ENCODE measurements at places on chromosomes 6 and 20.

DNA sequence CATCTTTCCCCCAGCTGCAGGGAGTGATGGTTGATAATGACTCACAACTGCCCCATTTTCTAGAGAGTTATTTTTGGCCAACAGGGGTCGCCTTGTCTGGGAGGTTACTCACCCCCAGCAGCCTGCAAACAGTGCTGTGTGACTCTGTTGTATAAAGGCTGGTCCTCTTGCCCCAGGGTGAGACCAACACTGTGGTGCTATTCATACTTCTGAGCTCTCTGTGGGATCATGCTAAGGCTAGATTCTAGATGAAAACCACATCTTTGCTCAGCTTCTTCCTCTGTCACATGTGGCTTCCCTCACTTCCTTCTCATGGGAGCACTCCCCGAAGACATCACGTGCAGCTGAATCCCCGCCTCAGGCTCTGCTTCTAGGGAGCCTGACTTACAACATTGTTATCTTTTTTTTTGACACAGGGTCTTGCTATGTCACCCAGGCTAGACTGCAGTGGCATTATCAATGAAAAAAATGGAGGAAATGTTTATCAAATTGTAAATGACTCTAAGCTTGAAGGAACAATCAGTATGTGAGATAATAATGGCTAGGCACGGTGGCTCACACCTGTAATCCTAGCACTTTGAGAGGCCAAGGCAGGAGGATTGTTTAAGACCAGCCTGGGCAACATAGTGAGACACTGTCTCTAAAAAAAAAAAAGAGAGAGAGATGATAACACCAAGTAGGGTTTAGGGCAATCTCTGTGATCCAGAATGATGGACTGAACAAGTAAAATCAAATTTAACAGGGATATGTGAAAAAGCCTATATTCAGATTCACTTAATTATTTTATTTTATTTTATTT, 55.7 kb upstream of the SLC23A2 start:
- DNase-seq = no peak

DNA sequence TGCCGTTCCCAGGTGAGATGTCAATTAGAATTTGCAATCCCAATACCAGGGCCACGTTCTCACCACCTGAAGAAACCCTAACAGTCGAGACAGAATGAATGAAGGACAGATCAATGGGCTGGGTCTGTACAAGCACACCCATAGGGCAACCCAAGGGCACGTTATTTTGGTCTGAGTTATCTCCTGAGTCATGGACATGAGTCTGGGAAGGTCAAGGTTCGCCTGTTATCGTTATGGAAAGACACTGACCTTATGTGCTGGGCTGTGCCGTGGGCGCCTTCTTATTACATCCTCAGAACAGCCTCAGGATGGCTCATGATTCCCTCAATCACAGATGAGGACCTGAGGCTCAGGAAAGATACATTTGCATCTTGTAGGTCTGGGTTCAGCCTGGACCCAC, 175.0 kb upstream of the SULF2 start:
- DNase-seq = no peak

DNA sequence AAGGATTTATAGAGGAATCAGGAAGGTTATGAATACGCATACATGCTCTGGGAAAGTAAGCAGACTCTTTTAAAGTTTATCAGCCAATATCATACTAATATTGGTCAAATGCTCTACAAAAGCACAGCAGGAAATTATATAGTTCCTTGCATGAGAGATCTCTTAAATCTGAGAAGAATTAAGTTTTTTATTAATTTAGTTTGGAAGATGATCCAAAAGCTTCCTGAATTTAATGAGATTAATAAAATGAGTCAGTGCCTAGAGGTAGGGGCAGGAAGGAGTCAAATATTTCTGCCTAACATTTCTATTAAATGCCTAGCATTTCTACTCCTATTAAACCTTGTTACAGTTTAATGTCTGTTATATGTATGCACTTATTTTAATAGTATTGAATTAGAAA, 1608.2 kb downstream of the GRIK2 start:
- DNase-seq = no peak

DNA sequence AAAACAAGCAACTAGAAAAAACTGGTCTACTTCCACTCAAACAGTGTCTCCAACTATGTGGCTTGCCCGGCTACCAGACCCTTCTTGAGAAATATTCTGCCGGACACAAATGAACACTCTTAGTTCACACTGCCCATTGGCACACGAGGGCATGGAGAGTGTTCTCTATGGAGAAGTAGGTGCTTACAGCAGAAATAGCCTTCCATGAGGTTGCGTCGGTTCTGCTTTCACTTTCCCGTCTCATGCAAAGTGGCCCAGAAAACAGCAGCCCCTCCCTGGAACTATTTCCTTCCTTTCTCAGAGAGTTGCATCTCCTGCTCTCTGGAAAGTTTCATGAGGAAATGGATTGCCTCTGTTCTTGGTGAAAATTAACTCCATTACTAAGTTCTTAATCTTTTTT, 9.5 kb upstream of the HLA-DOA start:
- DNase-seq = no peak

DNA sequence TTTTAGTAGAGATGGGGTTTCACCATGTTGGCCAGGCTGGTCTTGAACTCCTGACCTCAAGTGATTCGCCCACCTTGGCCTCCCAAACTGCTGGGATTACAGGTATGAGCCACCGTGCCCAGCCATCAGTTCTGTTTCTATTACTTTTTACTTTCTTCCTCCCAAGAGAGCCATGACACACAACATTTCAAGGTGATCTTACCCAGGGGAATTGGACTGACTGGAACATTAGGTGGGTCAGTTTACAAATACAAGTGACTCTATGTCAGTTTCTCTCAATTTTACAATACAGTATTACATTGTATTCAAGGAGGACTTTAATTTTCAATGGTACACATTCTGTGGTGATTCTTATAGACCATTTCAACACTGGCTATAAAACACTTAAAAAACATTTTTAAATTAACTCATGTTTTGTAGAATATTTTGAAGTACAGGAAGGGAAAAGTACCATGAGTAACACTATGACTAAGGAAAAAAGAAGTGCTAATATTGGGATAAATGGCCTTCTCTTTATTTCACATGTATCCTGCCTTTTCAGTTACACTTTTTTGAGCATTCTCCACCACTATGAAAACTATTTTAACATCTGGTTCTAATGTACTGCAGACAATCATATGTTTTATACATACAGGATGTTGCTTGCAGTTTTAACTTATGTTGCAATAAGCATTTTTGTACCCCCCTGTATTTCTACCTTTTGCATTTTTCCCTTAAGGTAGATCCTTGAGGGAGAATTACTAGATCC, 8.4 kb downstream of the TPBG start:
- peak; percentile 77 for DNase-seq

GRCh38 chr6:108656836-108657235, 96.1 kb downstream of the FOXO3 start:
- no peak for DNase-seq

- DNase-seq = no peak
These were observed 6.9 kb downstream of the HLA-DPB1 start for GRCh38 chr6:33082702-33083101.

DNA sequence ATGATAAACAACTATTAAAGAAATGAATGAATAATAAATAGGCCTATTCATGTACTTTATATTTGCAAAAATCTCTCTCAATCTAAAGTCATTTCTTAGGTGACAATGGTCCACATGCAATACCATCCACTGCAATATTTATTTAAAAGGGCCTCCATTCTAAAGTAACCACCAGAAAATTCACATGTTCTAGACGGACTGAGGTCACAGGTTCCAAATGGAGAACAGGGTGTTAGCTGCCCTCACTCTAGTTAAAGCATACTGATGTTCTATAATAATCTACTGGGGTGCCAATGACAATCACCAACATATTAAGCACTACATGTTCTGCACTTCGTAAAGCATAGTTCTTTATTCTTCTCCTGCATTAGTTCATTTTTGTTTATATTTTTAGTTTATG, 1.2 kb downstream of the HBS1L start:
- no peak for DNase-seq

GRCh38 chr6:32492351-32492750, 37.7 kb downstream of the HLA-DRB5 start:
- no peak for DNase-seq

GRCh38 chr20:18466574-18466893, 296 bp downstream of the DZANK1 start:
- DNase-seq = no peak

DNA sequence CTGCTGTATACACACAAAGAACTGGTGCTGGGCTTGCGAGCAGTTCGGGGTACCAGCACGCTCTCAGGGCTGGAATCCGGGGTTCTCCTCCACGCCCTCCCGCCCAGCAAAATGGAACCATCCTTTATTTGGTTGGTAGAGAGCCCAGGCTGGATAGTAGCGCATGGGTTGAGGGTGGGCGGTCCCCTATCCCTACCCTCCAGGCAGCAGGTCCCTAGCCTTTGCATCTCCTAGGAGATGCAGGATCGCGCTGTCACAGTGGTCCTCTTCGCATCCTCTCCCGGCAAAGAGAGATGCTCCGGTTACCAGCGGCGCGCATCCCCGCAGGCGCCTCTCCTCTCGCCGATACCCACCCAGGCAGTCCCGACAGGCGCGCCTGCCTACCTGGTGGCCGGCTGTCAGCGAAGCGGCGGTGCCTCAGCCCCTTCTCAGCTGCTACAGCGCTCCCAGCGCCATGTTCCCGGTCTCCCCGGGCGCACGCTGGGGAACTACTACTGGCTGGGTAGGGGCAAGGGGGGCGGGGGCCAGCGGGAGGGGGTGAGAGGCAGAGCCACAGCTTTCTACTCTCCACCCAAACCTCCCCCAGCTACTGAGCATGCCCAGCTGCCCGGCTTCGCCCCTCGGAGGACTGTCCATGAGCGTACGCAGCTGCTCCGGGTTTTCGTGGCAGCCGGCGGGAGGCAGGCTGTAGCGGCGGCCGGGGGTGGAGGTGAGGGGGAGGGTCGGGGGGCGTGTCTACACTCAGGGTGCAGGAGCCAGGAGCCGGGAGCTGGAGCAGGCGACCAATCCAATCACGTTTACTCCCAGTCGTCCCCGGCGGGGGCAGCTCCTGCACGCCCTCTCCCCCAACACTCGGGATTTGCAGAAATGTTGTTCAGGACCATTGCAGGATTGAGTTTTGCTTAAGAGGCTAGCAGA, at the start of gene PAK5:
TSS of gene PAK5 (minus strand) at position 699 of the 918 bp plus-strand sequence. CDS start 194,748 bp downstream, outside the sequence.
- peak; percentile 21 for DNase-seq

DNA sequence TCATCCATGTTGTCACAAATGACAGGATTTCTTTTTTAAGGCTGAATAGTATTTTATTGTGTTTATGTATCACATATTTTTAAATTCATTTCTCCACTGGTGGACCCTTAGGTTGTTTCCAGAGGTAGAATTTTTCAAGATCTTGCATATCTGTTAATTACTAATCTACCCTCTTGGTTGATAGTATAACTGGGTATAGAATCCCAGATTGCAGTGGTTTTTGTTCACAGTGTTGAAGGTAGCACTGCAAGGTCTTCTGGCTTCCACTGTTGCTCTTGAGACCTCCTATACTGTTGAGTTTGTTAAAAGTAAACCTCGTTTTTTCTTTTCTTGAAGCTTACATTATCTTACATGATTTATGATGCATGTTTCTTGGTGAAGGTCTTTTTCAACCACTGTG, 22.9 kb downstream of the CDC5L start:
- DNase-seq = no peak

DNA sequence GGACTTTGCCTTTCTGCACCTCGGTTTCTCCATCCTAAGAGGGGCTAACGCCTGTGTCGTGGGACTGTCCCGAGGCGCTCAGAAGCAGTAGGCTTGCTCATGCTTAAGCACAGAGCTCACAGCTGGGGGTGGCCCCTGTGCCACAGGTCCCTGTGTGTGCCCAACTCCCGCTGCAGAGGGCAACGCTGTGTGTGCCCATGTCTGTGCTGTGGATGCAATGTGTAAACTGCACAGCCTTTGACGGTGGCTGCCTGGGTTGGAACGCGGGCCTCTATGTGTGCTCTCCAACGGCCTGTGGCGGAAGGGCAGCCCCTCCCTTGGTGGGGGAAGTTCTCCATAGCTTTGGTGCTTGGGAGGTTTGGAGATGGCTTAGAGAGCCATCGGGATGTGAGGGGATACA, 10.7 kb upstream of the GATA5 start:
- no peak for DNase-seq

DNA sequence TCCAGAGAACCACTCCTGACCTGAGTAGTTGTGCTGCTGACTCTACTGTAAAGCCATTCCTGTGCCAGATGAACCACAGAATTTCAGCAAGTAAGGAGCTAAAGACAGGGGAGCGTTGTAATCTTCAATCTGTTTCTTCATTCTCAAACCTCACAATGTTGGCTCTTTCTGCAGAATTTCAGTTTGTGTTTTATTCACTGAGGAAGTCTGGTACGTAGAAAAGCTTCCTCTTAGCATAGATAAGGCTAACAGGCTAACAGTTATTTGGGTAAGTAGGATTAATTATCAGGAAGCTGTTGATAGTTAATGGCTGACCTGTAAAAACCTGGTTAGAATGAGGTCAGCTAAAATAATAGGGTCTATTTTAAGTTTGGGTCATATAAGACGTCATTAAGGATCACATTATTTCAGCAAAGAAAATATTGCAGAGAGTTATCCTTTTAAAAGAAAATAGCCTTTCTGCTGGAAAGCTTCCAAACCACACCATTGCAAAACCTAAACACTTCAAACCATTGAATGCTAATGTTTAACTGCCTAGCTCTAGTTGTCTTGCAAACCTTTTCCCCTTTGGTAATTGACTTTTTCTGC, 14.1 kb upstream of the TENT5A start:
- peak; percentile 96 for DNase-seq

GRCh38 chr6:33727932-33728331, 16.4 kb upstream of the UQCC2 start:
- DNase-seq = no peak

DNA sequence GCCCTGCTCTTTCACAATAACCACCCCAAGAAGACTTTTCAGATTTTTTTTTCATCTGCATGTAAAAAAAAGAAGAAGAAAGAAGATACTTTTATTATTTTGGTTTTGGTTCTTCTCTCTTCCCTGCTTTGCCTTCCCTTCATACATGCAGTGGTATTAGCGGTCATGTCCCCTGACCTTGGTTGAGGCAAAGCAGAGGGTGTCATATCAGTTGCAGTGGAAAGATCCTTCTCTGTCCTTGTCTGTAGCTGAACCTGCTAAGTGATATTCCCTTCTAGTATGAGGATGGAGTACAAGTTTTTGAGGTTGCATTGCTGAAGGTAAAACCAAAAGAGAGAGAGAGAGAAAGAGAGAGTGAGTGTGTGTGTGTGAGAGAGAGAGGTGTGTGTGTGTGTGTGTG, 345.7 kb downstream of the UTRN start:
- DNase-seq = no peak

GRCh38 chr6:64679416-64679815, 1027.6 kb downstream of the EYS start:
- no peak for DNase-seq

- no peak for DNase-seq
These were observed 3.5 kb downstream of the SCML4 start for GRCh38 chr6:107820338-107821261.

DNA sequence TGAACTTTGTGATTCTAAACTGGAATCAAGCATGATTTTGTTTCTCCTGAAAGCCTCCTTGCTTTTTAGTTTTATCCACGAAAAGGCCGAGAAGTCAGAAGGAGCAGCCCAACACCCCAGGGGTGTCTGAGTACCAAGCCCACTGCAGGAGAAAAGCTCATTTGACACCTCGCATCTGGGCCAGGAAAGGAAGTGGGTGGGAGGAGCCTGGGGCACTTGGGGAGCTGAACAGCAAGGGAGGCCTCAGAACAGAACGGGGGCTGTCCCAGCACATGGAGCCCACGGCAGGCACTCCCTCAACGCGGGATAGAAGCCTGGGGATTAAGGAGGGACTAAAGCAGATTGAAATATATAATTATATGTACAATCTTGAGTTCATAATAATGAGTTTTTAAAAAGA, 6.6 kb downstream of the KIF25 start:
- DNase-seq = no peak

Data from fibroblast of skin of left quadriceps (primary cell).